ENCODE measurements at places on chromosomes 3 and 15. TPM values are rescaled to one million over a fixed set of nuclear protein-coding genes. Genes with fewer than 3 reads are reported as not detected.

GRCh38 chr3:196454935-196455334 lies 22.7 kb upstream of the UBXN7 start:
- H3K27me3 ChIP-seq = no peaks in the 10 kb centered on the region
- no peaks in the 10 kb centered on the region for H3K36me3 ChIP-seq
- no peak overlapping the region for H3K4me3 ChIP-seq
- no peaks in the 10 kb centered on the region for H3K4me1 ChIP-seq
- H3K27ac ChIP-seq = no peak overlapping the region

SLCO2A1 gene
- total RNA-seq = not detected

- no peak overlapping the region for H3K4me3 ChIP-seq
- no peaks in the 10 kb centered on the region for H3K36me3 ChIP-seq
- peaks cover 82% of the 10 kb centered on the region for H3K27me3 ChIP-seq
- peaks cover 6% of the 10 kb centered on the region for H3K4me1 ChIP-seq
- peak; percentile 78 for DNase-seq
Observed at GRCh38 chr3:39260957-39261356, 18.9 kb downstream of the CX3CR1 start.

DNA sequence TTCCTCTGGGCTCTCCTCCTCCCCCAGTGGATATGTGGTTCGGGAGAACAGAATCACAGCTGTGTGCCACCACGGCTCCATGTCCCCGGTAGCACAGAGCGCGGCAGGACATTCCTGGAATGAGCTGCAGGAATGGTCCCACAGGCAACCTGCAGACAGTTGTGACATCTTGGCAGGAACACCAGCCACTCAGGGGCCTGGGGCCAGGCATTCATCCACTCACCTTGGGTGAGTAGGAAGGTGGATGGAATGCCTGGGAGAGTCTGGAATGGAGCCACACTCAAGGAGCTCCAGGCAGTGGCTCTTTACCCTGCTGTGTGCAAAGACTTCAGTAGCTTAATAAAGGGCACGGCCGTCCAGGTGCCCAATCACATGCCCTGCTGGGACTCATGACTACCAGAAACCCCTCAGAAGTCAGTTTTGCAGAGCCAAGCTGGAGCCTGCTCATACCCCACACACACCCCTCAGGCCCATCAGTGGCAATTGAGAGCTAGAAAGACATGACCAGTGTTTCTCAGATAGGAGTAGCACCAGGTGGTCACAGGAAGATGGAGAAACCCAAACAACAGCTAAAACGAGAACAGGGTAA lies 117.3 kb upstream of the PRR20G start:
- no peak for DNase-seq

DNA sequence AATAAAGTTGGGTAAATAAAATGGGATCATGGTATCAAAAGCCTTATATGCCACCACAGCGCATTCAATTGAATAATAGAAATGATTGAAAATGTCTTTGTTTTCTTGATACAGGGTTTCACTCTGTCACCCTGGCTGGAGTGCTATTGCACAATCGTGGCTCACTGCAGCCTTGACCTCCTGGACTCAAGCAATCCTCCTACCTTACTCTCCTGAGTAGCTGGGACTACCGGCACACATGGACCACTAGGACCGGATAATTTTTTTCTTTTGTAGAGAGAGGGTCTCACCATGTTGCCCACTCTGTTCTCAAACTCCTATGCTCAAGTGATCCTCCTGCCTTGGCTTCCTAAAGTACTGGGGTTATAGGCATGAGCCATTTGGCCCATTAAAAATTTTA lies 33.8 kb upstream of the BBX start:
- no peaks in the 10 kb centered on the region for H3K4me1 ChIP-seq
- H3K27ac ChIP-seq = no peak overlapping the region
- DNase-seq = no peak
- no peak overlapping the region for H3K4me3 ChIP-seq
- no peaks in the 10 kb centered on the region for H3K36me3 ChIP-seq

TRIM42 gene
- total RNA-seq = not detected

GRCh38 chr3:52714335-52715302 lies 8.7 kb downstream of the SPCS1 start:
- H3K4me3 ChIP-seq = no peak overlapping the region
- no peaks in the 10 kb centered on the region for H3K27me3 ChIP-seq
- H3K36me3 ChIP-seq = peaks cover 7% of the 10 kb centered on the region
- H3K4me1 ChIP-seq = no peaks in the 10 kb centered on the region

Measured in Calu3 (cell line).